ENCODE measurements at places on chromosomes 5 and 9.

GRCh38 chr9:13278368-13279246, 885 bp downstream of the MPDZ start:
- no peak for DNase-seq

- DNase-seq = no peak
Observed at GRCh38 chr9:109974918-109975276, 194.9 kb downstream of the PALM2AKAP2 start.

DNA sequence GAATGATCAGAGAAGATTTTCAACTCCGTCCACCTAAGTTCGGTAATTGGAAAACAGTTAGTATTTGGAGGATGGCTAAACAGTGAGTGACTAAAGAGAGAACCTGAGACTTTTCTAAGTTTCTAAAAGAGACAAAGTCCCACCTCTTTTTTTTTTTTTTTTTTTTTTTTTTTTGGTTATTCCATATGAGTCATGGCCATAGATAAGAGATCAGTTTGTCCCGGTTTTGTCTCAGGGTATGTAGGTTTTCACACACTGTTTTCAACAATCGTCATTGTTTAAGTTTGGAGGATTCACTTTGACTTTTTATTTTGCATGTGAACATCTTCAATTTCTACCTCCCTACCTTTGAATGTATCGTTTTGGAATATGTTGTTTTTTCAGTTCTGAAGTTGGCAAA, 85.9 kb downstream of the NTRK2 start:
- no peak for DNase-seq

GRCh38 chr5:143338658-143339366, 64.7 kb downstream of the NR3C1 start:
- no peak for DNase-seq
